ENCODE measurements at places on chromosomes 6 and 20.

DNA sequence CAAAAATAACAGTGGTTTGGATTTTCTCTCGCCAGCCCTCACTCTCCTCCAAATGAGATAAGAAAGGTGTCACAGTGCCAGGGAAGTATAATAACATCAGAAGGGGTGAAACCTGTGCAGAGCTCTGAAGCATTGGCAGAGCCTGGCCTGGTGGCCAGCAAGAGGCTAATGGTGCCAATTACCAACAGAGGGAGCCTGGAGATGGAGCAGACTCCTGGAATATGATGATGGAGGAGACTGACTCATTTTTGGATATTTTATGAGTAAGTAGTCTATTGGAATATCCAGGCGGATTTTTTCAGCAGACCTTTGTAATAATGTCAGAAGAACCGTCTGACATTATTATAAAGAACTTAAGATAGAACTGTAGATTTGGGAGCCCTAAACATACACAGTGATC, 442.6 kb upstream of the MARCKS start:
- DNase-seq, result no peak

DNA sequence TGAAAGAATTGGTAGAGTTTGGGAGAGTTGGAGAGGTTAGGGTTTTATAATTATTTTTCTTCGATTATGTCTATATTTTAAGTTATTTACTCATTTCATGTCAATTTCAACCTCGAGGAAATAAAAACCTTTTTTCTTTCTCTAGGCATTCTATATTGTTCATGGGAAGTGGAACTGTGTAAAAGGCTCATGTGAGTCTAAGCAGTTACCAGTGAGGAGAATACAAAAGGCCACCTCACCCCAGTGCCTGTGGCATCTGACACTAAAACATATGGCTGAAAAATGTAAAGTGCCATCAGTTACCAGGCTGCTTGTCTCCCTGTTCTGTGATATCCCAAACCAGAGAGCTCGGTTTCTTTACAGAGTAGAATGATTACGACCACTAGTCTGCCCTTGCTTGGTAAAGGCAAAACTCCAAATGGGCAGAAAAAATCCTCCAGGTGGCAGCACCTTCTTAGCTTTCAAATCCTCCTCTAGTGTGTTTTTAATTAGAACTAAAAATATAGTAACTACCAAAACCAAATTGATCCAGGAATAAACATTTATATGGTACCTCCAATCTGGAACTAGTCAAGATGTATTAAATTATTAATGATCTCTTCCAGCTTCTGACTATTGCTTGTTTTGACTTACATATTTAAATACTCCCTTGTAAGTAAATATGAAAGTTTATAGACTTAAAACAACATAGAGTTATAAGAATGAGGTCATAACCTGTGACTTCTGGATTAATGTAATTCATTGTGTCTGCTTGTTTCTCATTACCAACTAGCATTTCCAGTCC, 122.6 kb upstream of the MCHR2 start:
- DNase-seq, result no peak

DNA sequence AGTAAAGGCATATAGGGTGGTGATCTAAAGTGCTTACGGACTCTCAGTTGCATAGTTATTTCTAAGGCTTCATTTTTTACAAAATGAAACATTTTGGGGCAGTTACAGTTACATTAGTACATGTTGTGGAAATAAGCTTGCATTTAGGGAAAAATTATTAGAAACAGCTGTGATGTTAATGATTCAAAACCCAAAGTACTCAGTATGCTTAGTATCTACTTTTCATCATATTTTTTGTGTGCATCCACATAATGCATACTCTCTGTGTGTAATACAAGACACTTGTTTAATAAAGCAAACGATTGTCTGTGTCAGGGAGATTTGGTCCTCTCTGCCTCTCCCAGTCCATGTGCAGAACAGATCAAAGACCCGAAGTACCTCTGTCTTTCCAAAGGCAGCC, 11.4 kb upstream of the TBX18 start:
- DNase-seq, result no peak

DNA sequence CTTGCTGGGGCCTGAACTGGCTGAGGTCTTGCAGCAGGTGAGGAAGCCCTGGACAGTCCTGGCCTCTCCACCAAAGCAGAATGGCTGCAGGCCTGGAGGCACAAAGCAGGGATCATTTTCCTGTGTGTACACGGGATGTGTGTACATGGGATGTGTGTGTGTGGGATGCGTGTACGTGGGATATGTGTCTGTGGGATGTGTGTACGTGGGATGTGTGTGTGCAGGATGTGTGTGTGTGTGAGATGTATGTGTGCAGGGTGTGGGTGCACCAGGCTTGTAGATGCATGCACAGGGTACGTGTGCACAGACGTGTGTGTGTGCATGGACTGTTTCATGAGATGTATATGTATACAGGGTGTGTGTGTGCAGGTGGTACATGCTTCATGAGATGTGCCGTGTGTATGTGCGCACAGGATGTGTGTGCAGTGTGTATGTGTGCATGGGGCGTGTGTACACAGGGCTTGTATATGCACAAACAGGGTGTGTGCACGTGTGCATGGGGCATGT, 7.9 kb upstream of the CHRNA4 start:
- DNase-seq, result no peak

GRCh38 chr6:162249907-162250642, 477.5 kb downstream of the PRKN start:
- no peak for DNase-seq

DNA sequence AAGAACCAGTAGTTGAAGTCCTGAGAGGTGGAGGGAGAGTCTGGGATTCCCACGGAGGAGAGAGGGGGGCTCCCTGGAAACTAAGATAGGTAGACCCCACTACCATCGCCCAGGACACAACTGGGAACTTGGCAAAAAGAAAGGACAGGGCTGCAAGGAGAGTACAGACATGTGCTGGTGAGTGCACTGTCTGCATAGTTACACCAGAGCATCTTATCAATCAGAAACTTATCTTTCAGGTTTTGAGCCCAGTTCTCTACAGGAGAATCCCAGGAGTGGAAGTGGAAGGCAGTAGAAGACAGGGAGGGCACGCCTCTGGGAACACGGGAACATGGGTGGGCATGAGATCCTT, 12.2 kb downstream of the NFKBIL1 start:
- no peak for DNase-seq

DNA sequence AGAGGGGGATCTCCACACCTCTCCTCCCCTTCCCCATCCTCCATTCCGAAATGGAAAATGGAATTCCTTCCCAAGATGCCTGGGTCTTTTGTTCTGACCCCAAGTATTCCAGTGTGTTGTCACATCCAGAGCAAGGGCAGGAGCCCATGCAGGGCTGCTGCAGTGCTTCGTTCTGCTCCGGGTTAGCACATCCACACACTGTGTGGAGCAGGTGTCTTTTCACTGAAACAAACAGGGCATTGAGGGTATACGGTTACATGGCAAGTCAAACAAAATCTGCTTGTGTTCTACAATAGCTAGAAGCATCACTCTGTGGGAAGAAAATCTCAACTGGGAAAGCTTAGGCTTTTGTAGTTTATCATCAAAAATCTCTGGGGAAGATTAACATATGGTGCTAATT, 56.9 kb downstream of the LYRM2 start:
- no peak for DNase-seq

- DNase-seq, result no peak
These were observed 20.0 kb downstream of the NOL4L start for GRCh38 chr20:32564921-32565734.

DNA sequence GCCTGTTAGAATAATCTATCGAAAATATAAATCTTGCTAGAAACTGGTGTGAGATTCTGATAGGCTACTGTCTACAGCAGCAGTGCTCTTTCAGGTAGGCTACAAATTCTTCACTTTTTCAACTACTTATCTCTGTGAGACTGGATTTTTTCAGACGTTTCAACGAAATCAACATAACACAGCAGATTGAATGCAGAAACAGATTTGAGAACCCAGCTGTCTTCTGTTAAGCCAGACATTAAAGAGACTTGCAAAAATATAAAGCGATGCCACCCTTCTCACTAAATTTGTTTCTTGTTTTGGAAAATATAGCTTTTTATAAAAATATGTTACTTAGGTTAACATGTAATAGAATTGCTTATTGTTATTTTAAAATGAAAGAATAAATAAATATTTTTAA, 140.6 kb upstream of the PHACTR1 start:
- no peak for DNase-seq

- DNase-seq, result no peak
These were observed 10.1 kb upstream of the BAG2 start for GRCh38 chr6:57162028-57162427.

DNA sequence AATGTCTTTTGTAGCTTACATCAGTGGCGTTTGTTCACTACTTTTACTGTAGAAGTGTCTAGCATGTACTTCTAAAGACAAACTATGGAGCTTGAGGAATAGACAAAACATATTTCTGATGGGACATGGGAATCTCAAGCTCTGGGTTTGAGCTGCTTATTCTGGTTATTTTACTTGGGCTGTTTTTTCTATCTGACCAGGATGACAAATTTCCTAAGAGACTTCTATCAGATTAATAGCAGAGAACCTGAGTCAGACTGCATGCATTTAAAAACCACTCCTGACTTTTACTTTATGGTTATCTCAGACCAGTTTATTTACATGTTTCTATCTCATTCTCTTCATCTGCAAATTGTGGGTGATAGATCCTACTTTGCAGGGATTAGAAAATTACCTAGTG, 1282.3 kb upstream of the GJE1 start:
- DNase-seq, result no peak

GRCh38 chr6:20467437-20467836, 65.8 kb downstream of the E2F3 start:
- no peak for DNase-seq

- no peak for DNase-seq
These were observed 521 bp upstream of the LKAAEAR1 start for GRCh38 chr20:64084685-64085152.

DNA sequence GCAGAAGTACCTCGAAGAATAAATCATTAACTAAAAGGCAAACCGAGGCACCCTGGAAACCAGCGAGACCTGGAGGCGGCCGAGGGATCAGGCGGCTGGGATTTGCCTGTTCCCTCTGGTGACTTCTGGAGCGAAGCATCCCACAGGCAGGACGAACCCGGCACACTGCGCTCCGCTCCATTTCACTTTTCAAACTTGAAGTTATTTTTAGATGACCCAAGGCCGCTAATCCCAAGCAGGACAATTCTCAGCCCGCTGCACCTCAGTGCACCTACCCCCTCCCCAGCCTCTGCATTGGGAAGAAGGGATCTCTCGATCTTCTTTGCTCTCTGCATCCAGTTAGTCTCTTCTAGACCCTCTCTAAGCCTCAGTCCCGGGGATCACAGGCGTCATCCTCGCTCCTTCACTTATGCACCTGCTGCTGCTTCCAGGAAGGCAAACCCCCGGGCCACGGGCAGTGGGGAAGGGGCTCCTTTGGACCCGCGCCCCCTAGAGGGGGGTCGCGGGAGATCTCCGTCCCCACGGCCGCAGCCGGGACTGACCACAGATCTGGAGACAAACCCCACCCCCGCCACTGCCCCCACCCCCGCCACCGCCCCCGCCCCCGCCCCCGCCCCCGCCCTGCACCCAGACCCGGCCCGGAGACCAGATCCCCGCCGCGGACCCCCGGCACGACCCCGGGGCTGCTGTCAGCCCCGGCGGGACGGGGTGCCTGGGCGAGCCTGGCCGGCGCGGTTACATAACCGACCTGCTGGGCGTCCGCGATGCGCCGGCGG, 636 bp downstream of the RCAN2 start:
- no peak for DNase-seq

- no peak for DNase-seq
These were observed 387.8 kb downstream of the CD83 start for GRCh38 chr6:14505401-14505800.

DNA sequence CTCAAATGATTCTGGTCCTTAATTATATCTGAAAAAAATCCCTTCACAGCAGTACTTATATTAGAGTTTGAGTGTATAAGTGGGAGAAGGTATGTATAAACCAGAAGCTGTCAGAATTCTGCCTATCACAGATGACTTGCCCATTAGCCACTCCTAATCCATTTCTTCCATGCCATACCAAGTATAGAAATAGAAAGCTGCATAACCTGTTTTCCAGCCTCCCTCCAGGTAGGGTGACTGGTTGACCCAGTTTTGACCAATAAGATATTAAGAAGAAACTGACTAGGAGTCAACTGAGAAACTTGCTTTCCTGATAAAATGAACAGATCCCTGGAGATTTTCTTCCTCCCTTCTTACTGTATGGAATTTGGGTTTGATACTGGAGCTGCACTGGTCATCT, 112.2 kb upstream of the GRIK2 start:
- DNase-seq, result no peak
